ENCODE measurements at places on chromosomes 1 and 21. TPM values are rescaled to one million over a fixed set of nuclear protein-coding genes. Genes with fewer than 3 reads are reported as not detected.

Gene TNN
- polyA plus RNA-seq = 0.06 TPM

Gene ATP1A2
- 0.56 TPM for polyA plus RNA-seq

Gene GABPB2
- 5.4 TPM for polyA plus RNA-seq

Gene TFF1
- 10,944 TPM for polyA plus RNA-seq

Gene GJB3
- polyA plus RNA-seq = 3.1 TPM

Gene LAD1
- polyA plus RNA-seq = 50.4 TPM

Gene CHODL
- polyA plus RNA-seq = 0.40 TPM

Gene CLCA1
- 0.15 TPM for polyA plus RNA-seq

Gene CEP85
- 5.3 TPM for polyA plus RNA-seq

- DNase-seq = no peak
These were observed 36.9 kb downstream of the PIK3C2B start for GRCh38 chr1:204457666-204458065.

DNA sequence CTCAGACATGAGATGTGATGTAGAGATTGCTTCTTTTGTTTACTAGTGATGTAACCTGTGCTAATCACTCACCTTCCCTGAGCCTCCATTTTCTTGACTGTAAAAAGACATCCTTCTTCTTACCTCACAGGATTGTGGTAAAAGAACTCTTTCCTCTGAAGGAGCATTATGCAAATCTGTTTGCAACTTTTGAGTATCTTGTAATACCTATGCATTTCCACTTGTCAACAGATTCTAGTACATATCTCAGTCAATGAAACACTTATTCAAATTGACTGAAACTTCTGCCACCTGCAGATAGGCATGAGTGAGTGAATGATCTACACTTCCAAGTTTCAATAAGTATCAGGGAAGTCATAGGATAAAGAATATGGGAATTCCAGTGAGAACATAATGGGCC is 174.7 kb downstream of the HHIPL2 start:
- DNase-seq = no peak

GRCh38 chr21:16709866-16710550 is 802.8 kb upstream of the CXADR start:
- DNase-seq = no peak

DNA sequence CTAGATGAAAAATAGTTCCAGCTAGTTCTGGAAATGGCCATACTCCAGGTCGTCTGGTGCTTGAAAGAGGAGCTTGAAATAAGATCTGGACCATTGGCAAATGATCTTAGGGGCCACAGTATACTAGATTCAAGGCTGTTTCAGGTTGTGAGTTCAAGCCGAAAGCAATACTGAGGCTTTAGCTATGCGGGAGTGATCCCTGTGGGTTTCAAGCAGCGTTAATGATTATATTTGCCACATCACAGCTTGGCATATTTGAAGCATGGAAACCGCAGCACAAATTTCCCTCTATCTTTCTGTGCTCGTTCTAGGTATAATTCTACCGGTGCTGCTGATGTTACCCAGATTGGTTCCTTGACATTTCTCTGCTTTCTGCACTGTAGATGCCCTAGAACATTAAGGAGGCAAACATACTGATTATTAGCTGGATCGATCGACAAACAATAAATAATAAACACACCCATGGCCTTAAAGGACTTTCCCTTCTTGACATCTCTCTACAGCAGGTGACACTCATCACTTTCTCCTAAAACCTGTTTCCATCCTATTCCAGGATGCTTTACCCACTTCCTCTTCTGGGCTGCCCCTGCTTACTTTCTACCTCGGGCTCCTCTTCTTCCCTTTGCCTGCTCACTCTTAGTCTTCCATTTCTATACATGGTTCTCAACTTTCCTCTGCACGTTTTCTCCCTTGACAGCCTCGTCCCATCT is 40.6 kb upstream of the LYST start:
- DNase-seq = no peak

DNA sequence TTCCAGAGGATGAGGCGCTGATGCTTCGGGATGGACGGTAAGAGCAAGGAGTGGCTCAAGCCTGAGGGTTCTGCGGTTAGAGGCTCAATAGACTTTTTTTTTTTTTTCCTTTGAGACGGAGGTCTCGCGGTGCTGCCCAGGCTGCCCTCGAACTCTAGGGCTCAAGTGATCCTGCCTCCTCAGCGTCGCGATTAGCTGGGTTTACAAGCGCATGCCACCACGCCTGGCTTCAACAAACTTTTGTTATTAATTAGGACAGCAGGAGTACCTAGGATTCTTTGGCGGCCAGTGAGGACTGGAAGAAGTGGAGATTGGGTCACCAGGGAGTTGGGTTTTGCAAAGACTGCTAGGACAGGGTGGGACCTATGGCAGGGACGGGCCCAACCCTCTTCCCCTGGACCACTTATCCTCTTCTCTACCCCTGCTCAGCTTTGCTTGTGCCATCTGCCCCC is 587 bp downstream of the SCNM1 start:
- DNase-seq = peak; percentile 40

DNA sequence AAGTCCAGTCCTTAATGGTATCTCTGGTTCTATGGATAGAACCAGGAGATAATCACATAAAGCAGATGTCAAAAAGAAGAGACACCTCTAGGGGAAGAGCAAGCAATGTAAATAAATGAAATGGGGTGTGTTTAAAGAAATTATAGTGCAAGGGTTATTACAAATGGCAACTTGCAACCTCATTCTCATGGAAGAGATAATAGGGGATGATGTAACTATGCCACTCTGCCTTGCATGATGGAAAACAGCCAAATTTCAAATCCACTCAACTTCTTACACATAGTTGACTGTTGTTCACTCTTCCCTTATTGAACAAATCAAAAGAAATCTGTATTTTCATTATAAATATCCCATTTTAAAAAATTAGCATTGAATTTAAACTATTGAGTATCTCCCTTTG is 274.0 kb upstream of the TMPRSS15 start:
- DNase-seq = no peak

DNA sequence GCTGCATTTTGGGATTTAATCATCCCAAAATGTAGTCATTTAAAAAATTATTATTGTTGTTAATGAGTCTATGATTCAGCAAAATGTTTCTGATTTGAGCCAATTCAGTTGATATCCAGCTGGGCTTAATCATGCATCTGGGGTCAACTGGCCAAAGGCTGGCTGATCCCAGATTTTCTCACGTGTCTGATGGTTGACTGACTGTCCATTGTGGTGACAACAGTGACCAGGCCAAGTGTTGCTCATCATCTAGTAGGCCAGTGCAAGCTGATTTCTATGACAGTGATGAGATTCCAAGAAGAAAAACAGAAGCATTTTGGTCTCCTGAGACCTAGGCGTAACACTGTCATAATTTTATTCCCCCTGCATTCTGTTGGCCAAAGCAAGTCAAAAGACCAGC is 80.1 kb upstream of the ZC3H11B start:
- no peak for DNase-seq

- no peak for DNase-seq
These were observed 88.0 kb upstream of the ZBTB40 start for GRCh38 chr1:22363403-22364325.

GRCh38 chr1:69929308-69930057 is 275.9 kb downstream of the LRRC40 start:
- DNase-seq = no peak

DNA sequence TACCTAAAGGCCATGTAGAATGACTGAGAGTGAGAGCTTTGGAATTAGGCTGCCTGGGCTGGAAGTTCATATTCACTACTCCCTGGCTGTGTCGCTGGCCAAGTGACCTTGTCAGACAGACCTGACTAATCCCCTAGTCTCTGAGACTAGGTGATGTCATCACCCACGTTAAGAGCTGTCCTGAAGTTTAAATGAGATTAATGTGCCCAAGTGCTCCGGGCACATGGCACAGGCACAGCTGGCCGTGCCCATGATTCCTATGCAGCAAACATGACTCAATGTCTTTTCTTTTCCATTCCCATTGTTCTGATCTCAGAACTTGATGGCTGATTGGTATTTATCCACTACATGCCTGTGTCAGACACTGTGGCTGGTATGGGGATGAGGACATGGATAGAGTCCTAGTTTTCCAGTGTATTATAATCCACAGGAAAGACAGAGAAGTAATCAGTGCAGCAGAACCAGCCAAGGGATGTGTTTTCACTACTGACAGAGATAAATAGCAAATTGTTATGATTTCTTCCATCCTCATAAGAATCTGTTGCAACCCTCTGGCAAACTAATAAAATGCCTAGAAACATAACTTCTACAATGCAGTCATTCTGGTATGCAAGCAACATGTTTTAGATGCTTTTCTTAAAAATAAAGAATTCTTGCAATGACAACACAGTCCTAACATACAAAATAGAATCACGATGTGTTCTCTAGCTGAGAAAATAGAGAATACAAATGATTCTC is 180.9 kb downstream of the PCP4 start:
- DNase-seq = no peak

DNA sequence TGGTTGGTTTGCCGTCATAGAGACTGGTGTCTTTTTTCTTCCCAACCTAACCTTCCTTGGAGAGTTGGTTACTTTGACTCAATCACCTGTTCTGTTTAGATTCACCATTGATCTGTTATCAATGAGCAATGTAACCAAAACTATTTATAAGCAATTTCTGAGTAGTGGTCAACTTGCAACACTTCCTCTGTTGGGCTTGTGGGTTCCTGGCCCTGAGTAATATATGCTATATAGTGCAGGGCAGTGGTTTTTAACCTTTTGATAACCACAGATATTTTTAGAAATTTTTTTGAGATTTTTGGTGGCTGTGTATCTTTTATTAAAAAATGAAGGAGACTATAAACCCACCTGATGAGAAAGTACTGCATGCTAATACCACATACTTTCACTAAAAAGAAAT is 9.4 kb upstream of the XCL1 start:
- DNase-seq = no peak

- no peak for DNase-seq
These were observed 114.5 kb downstream of the GRIK1 start for GRCh38 chr21:29825345-29825744.

GRCh38 chr1:198935306-198935921 is 296.6 kb downstream of the PTPRC start:
- peak; percentile 96 for DNase-seq

- DNase-seq = no peak
These were observed 59.9 kb downstream of the SIPA1L2 start for GRCh38 chr1:232570007-232570406.

- no peak for DNase-seq
These were observed 15.8 kb downstream of the RGS8 start for GRCh38 chr1:182668521-182669054.

- no peak for DNase-seq
These were observed 19.3 kb upstream of the ACTL8 start for GRCh38 chr1:17735793-17736192.

DNA sequence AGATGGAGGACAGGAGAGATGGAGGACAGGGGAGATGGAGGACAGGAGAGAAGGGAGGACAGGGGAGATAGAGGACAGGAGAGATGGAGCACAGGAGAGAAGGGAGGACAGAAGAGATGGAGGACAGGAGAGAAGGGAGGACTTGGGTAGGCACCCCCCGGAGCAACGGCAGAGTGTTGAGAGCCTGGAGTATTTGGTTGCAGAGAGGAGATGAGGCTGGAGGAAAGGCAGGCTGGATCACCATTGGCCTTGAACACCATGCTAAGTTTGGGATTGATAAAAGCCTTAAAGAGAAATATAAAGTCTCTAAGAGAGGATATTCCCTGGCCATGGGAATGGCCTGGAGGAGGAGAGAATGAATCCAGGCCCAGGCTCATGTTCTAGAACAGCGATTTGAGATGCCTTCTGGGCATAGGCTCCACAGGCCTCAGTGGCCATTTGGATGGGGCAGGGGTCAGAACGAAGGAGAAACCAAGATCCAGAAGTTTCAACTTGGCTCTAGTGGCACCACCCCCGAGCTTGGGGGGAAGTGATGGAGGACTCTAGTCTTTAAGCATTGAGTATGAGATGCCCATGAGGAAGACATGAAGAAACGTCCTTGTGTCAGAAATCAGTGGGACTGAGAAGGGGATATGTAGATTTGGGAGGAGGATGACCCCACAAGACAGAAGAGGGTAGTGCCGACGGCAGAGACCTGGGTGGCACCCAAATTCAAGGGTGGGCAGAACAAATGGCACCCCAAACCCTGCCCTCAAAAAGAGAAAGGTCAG is 47.9 kb upstream of the EDN2 start:
- no peak for DNase-seq

DNA sequence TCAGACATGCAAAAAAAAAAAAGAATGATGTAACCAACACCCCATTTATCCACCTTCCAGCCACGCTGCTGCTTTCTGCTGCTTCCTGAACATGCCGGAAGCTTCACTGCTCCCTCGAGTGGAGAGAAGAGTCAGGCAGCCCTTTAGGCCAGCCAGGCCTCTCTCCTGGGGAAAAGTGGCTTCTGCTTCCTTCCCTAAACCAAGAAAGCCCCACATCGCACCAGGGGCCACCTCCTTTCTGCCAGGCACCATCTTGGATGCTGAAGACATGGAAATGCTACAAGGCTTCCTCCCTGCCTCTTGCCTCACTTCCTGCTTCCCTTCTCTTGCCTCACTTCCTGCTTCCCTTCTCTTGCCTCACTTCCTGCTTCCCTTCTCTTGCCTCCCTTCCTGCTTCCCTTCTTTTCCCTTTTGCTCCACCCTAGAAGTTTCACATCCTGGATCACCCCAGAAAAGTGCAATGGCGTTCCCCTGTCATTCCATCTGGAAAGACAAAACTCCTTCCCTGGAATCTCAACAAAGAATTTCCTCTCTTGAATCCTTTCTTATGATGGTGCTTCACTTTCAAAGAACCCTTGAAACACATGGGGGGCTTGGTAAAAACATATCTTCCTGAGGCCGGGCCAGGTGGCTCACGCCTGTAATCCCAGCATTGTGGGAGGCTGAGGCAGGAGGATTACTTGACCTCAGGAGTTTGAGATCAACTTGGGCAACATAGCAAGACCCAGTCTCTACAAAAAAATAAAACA is 18.7 kb downstream of the TNFRSF8 start:
- no peak for DNase-seq

DNA sequence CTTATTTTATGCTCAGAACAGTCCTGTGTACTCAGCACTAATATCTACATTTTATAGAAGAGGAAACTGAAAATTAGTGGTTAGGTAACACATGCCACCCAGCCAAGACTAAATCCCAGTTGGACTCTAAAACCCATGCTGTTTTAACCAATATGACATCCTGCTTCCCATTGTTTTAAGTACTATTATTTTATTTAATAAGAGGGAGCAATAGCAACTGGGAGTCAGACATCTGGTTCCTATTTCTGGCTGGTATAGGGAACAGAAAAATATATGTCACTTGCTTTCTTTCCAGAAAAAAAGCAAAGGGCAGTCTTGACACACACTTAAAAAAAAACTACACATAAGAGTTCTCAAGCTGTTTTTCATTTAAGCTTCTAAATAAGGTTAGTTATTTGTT is 11.9 kb downstream of the KLHL12 start:
- DNase-seq = no peak

GRCh38 chr1:184545601-184546000 is 158.8 kb downstream of the C1orf21 start:
- DNase-seq = no peak
